ENCODE measurements at places on chromosomes 5 and 9.

DNA sequence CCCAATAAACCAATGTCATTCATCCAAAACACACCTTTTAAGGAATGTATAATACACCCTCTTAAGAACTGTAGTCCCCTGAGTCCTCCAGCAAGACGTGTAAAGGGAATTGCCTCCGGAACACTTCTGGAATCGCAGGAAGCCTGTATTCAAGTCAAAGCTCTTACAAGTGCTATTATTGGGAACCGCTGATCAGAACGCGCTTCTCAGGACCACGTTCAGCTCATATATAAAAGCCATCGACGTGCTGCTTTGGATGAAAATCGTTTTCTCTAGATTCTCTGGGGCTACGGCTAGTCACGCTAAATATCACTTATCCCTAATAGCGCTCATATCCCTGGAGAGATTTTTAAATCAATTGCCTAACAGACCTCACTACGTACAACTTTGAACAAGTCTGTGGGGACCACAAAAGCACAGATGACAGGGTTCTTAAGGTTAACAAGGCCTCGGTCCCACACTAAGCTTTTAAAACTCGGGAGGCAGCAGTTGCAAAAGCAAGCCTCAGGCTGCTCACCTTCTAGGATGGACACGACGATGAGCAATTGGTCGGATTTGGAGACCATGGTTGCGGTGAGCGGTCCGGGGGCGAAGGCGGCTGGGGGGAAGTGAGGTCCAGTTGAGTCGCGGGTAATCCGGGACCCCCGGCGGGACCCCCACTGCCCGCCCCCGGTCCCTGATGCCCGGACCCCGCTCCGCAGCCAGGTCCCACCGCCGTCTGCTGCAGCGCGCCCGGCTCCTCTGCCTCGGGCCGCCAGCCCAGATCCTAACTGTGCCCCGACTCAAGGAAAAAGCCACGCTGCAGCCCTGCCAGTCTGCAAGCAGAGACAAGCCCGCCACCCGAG is 548 bp downstream of the CEP120 start:
- DNase-seq, result no peak

- DNase-seq, result no peak
Observed at GRCh38 chr5:128015978-128016377, 67.6 kb upstream of the SLC12A2 start.

DNA sequence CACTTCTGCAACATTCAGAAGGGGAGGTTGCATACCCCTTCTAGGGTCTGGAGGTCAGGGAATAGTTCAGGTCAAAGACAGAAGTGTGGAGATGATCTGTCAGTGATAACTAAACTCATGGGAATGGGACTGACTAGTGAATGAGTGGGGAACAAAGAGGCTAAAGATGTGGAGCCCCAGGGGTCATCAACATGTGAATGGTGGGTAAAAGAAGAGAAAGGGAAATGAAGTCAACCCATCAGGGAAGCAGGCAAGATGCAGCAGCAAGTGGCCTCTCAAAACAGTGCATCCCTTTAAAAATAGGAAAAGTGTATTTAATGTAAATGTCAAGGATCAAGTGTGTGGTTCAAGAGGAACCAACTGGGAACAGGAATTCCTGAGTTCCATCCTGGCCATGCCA is 69.9 kb downstream of the PLPPR1 start:
- DNase-seq, result no peak

- no peak for DNase-seq
Observed at GRCh38 chr9:84570482-84571154, 98.9 kb upstream of the NTRK2 start.

GRCh38 chr5:5592541-5592940 is 170.1 kb downstream of the ICE1 start:
- no peak for DNase-seq

DNA sequence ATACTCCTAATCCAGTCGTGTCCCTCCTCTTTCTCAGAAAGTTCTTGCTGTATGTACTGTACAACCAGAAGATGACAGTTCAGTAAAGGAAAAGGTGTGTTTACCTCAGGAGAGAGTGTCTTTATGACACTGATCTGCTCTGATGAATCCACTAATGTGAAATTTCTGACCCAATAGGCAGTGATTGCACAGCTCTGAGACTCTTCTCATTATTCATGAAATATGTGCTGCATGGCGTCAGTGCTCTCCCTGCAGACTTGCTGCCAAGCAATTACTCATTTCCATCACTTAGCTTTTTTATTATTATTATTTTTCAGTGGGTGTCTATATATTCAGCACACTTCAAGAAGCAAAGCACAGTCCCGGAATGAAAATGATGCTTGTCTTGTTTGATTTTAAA is 389.0 kb downstream of the RASEF start:
- no peak for DNase-seq

DNA sequence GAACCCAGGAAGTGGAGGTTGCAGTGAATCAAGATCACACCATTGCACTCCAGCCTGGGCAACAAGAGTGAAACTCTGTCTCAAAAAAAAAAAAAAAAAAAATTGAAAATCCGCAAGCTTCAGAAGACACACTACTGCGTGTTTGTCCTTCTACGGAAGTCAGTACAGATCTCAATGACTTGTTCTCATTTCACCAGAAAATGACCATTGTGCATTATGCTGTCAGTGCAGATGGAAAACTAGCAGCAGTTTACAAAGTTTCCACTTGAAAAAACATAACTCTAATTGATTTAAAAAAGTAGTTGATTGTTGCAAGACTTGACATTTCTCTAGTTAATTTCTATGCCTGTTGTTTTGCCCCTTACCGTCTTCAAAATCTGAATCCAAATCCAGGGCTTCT is 298.0 kb upstream of the DMRT1 start:
- DNase-seq, result no peak

GRCh38 chr5:64505769-64506566 is at the start of gene RGS7BP:
Gene RGS7BP (plus strand): TSS chr5:64506015. CDS start chr5:64506625, 610 bp downstream.
- DNase-seq, result no peak

DNA sequence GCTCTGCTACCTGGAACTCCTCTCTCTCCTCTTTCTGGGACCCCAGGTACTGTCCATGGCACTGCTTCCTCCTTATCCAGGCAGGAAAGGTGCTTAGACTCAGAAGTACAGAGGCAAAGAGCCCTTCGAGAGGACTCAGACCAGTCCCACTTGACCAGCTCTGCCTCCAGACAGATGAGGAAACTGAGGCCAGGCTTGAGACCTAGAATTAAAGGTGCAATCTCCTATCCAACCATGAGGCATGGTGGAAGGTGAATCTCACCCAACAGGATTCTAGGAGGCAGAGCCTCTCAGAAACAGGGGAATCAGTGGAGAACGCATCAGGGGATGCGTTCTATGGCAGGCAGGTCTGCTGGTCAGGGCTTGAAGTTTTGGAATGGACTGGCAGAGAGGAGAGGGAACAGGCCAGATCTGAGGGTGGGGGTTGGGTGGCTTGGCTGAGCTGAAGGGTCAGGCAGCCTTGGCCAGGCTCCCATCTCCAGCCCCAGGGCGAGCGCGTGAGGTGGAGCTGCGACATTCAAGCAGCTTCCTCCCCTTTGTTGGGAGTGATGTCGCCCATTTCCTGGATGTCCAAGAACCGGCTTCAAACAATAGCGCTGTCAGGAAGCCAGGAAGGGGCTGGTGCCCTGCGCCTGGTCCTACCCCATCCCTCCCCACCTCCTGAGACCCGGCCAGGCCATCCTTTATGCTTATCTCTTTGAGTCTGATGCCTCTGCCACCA is 26.2 kb downstream of the NDUFA8 start:
- DNase-seq, result no peak

DNA sequence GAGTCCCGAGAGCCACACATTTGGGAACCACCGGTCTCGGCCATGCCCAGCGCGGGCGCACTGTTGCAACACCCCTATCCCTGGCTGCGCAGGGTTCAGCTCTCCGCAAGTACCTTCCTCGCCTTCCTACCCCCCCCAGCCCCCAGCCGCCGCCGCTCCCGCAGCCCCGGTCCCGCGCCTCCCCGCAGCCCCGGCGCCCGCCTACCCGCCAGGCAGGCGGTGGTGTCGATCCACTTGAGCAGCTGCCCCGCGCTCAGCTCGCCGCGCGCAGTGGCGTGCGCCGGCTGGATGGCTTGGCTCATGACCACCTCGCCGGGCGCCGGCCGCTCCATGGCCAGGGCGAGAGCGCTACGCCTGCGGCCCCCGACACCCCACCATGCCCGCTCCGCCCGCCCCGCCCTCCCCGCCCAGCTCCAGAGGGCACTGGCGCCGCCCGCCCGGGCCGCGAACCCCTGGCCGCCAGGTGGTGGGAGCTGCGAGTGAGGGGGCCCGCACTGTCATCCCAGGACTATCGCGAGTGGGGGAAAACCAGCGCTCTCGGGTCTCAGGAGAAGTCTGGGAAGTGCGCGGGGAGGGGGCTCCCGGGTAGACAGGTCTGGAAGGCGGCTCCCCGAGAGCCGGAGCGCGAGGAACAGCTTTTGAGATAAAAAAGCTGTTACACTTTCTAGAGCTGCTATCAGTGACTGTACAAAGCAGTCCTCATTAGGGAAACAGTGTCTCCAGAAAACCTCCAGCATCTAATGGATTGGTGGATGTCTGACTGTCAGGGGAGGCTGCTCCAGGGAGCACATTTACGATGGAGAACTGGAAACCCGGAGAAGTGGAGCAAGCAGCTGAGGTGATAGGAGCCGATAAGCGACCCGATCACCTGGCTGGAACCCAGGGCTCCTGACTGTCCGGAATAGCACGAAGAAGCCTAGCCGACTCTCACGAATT is at the start of gene ACOT12:
Gene ACOT12 (minus strand): TSS at position 352 of the 936 bp plus-strand sequence. CDS start 20 bp downstream, at position 332.
- DNase-seq, result no peak

- no peak for DNase-seq
Observed at GRCh38 chr9:37029776-37030610, 4.1 kb downstream of the PAX5 start.

DNA sequence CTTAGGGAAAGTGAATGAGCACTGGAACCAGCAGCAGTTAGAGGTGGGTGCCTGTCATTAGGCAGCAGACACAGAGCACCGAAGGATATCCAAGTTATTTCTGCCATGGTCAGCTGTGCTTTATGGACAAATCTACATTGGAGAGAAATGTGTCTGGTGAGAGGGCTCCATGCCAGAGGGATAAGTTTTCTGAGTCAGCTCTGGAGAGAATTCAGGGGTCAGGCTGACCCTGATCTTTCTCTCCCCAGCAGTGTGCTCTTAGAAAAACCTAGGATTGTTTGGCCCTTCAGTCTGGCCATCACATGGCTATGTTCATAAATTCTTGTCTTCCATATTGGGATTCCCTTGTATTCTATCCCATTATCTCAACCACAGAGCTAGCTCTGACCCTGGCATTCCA is 8.9 kb upstream of the IL17B start:
- DNase-seq, result no peak

DNA sequence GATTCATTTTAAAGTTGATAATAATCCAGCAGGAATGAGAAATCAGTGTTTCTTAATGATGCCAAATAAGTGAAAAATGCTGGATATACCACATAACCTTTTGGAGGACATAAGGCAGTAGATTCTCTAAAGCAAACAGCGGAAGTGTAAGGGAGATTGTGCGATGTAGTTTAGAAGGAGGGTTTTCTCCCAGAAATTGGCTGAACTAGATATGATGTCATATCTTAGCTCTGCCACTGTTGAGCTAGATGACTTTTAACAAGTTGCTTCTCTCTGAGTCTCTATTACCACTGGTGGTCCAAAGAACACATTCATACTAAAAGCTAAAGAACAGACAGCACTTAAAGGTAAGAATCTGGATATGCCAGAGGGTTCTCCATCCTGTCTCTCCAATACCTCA is 107.0 kb downstream of the NR6A1 start:
- no peak for DNase-seq

DNA sequence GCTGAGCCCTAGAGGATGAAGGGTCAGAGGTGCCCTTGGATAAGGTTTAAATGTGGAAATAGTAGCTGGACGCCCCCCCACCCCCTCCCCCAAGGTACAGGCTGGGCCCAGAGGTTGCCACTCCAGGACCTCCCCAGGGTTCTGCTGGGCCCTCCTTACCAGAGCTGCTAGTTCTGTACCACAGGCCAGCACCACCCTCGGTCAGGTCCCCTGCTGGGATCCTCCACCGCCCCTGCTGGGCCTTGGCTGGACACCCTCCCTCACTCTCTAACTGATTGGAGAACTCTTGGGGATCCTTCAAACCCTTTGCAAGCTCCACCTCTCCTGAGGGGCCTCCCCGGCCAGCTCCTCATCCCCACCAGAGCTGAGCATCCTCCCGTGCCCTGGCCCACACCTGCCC is 34.9 kb downstream of the PTGES start:
- no peak for DNase-seq

- no peak for DNase-seq
Observed at GRCh38 chr5:145824040-145824439, 11.1 kb downstream of the PRELID2 start.

DNA sequence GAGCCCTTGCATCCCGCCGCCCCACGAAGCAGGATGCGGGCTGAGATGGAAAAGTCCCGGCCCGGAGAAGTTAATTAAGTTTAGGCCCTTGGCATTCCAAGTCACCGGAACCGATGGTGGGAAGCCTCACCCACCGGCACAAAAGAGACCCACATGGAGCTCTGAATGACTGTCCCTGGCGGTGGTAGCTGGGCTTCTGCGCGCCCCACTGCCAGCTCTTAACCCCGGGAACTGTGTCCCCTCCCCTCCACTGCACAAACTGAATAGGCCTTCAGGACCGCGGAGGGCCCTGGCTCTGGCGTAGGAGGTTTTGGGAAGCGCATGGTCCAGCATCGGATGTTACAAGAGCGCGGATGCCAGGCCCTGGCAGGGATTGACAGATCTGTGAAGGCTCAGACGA is 291.1 kb upstream of the TUT7 start:
- no peak for DNase-seq

- DNase-seq, result no peak
Observed at GRCh38 chr9:81890104-81890503, 38.1 kb upstream of the SPATA31D4 start.

- DNase-seq, result no peak
Observed at GRCh38 chr5:32595118-32595517, 9.8 kb downstream of the SUB1 start.

DNA sequence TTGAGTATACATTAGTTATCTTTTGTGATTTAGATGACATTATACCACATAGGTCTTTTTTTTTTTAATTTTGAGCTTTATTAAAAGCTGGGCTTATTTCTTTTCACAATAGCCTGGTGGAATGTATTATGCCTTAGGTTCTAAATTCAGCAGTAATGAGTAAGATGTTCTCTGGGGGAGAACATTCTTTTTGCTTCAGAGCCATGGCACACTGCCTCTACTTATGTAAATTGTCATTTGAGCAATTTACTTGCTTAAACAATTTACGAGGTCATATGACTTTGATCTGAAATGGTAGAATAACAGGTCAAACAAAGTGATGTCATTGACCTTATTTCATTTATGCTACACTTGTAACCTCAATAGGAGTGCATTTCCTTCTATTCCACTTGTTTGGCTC is 154.2 kb downstream of the FOCAD start:
- DNase-seq, result no peak

All from NCI-H1048 (cell line).